ENCODE measurements at places on chromosomes 2 and 18.
A peak's percentile ranks its signal among the peaks of the same experiment; 100 is the strongest.

- DNase-seq = no peak
These were observed 450.9 kb upstream of the HS6ST1 start for GRCh38 chr2:128769457-128770142.

GRCh38 chr2:48584551-48584950 is 33.1 kb upstream of the GTF2A1L start:
- DNase-seq = no peak

GRCh38 chr2:53969968-53970723 is 647 bp downstream of the PSME4 start:
- peak; percentile 41 for DNase-seq

- no peak for DNase-seq
These were observed 254.1 kb downstream of the TRIB2 start for GRCh38 chr2:12970861-12971260.

- DNase-seq = no peak
These were observed 121.0 kb downstream of the TFCP2L1 start for GRCh38 chr2:121164042-121164441.

- DNase-seq = no peak
These were observed 8.5 kb upstream of the RMDN2 start for GRCh38 chr2:37916512-37917082.

DNA sequence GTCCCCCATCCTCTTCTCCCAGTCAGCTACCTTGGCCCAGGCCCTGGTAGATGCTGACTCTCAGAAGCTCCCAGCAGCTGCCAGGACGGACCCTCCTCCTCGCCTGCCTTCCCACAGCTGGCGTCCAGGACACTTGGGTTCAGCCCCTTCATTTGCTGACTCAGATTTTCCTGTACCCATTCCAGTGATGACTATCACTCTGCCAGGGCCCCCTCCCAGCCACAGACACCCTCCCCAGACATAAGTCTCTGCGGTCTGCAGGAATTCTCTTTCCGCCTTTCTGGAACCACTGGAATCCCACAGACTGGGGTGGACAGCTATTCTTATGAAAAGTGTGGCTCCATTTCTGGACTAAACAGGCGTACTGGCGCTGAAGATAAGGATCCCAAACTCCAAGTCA is 260.3 kb upstream of the EPAS1 start:
- DNase-seq = no peak

- no peak for DNase-seq
These were observed 5.7 kb upstream of the TMEM178A start for GRCh38 chr2:39659765-39660611.

DNA sequence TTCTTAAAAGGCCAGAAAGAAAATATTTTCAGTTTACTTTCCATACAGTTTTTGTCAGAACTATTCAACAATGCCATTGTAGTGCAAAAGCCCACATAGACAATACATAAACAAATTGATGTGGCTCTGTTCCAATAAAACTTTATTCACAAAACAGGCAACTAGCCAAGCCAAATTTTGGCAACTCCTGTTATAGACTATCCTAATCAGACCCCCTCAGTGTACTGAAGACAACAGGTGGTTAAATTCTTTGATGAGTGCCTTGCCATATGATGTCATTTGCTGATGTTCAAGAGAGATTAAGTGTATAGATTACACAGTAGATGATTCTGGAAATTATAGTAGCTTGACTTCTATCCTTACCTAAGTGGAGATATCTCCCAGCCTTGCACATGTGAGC is 83.4 kb downstream of the FANCL start:
- no peak for DNase-seq

- DNase-seq = no peak
These were observed 50.9 kb downstream of the FBXO48 start for GRCh38 chr2:68416081-68416675.

DNA sequence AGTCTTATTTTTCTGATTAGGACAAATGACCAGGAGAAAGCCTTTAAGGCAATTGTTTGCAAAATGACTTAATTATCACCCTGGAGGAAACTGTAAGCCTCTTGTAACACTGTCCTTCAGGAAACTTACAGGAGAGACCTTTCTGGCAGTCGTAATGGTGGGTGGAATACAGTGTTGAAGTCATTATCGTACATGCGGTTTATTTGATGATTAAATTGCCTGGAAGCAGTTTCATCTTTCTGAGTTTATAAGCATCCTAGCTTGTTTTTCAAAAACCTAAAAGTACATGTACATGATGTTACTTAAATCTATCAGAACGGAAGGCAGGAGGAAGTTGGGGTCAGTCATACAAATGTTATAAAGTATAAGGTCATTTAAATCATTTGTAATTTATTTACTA is 86.2 kb upstream of the RAB27B start:
- no peak for DNase-seq

- no peak for DNase-seq
These were observed 29.8 kb downstream of the ARMC9 start for GRCh38 chr2:231228223-231228622.

GRCh38 chr18:62037989-62038778 is 145.4 kb upstream of the RNF152 start:
- DNase-seq = no peak

GRCh38 chr2:88692187-88692586 is 714 bp downstream of the RPIA start:
- DNase-seq = peak; percentile 57

- DNase-seq = no peak
These were observed 16.7 kb upstream of the MC4R start for GRCh38 chr18:60389314-60389713.

DNA sequence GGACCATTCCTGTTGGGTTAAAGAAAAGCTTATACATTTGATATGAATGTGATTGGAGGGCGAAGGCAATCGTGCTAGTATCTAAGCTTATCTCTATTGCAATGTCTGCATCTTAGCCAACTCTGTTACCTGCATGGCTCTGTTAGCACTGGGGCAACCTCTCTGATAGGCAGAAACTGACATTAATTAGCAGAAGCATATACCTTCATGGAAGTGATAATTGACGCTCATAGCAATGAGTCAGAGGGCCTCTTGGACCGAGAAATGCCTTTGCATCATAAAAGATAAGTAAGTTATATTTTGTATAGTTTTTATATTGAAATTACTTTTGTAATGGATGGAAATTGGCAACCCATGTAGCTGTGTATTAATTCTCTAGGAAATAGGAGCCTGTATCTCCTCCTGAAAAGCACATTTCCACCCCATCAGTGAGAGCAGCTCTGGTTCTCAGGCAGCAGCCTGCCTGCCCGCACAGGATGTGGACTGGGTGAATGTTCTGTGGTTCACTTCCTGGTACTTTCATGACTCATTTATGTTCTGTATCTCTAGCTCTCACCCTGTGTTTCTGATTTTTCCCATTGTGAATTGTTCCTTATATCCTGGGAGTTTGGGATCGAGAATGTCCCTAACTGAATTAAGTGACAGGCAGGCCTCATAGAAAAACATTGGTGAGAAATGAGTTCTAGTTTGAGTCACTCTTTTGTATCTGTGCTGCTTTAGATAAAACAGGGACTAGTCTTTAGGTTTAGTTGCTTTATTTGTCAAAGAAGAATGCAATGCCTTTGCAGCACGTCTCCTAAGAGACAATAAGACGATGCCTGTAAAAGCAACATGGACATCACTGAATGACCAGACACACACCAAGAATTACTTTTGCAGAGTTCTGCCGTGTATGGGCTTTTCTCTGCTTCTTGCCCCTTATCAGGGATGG is 344.9 kb downstream of the DCDC2C start:
- DNase-seq = peak; percentile 26

- DNase-seq = no peak
These were observed 297.4 kb upstream of the GCFC2 start for GRCh38 chr2:76008001-76008702.

GRCh38 chr18:36188916-36189315 is 1.6 kb downstream of the MOCOS start:
- DNase-seq = no peak

- no peak for DNase-seq
These were observed 76.3 kb downstream of the R3HDM1 start for GRCh38 chr2:135607561-135607960.

DNA sequence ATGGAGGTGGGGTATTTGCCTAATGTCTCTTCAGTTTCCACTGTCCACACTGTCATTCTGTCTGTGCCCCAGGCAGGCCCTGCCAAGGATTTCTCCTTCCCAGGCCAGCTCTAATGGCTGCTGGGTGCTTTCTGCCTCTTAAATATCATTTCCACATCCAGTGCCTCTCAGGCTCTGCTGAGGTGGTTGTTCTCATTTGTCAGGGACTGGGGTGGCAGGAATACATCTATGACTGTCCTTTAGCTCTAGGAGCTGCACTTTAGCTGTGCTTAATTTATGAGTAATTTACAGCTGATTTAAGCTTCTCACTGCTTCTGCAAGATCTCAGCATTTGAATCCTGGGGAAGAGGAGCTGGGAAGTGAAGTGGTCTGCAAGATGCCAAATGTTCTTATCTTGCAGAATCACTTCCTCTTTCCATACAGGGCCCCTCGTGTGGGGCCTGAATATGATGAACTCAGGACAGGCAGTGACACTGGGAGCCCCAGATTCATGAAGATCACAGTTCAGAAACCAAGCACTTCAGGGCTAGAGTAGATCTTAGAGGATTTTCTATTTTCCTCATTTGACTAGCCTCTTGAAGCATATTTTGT is 150.2 kb downstream of the FSHR start:
- no peak for DNase-seq

- no peak for DNase-seq
These were observed 384.5 kb upstream of the MMADHC start for GRCh38 chr2:149972066-149972465.

- DNase-seq = no peak
These were observed 69.8 kb downstream of the REV1 start for GRCh38 chr2:99420031-99420430.

DNA sequence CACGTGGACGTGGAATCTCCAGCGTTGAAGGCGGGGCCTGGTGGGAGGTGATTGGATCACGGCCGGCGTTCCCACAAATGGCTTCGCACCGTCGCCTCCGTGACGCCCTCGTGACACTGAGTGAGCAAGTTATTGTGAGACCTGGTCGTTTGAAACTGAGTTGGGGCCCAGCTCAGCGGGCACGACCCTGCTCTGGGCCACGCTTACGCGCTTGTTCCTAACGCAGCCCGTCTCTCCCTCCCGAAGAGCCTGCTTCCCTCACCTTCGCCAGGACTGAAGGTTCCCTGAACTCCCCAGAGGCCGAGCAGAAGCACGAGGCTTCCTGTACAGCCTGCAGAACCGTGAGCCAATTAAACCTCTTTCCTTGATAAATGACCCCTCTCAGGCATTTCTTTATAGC is 121.8 kb downstream of the RTP5 start:
- no peak for DNase-seq

- DNase-seq = no peak
These were observed 2.6 kb downstream of the CNPPD1 start for GRCh38 chr2:219174146-219174545.

GRCh38 chr2:196230061-196230854 is 58.9 kb upstream of the STK17B start:
- DNase-seq = peak; percentile 57

GRCh38 chr2:181776336-181776735 is 96.0 kb upstream of the NEUROD1 start:
- no peak for DNase-seq

- DNase-seq = no peak
These were observed 5.5 kb upstream of the REV1 start for GRCh38 chr2:99495115-99495860.

GRCh38 chr2:45329045-45329677 is 281.9 kb downstream of the SRBD1 start:
- DNase-seq = no peak

DNA sequence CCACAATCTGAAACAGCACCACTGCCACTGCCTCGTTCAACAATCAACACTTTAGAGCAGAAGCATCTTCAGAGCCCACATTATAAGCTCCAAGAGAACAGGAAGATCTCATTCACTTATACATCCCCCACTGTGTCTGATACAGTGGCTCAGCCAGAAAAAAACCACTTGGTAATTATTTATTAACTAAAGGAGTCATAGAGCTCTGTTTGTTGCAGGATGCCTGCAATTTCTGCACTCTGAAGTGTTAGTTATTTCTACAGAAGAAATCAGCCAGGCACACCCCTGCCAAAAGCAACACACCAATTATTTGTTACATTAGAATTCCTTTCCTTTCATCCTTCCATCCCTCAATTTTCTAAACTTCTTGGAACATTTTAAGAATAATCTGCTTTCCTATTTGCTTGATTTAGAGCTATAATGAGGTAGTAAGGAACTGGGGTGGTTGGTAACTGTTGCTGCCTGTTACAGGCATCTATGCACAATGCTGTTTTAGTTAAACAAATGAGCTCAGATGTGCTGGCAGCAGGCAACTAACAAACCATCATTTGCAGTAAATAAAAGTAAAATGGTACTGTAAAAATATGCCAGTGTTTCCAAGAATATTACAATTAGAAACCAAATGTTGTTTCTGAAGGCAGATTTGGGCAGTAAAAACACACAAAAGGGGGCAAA is 59.9 kb downstream of the DYM start:
- DNase-seq = no peak

DNA sequence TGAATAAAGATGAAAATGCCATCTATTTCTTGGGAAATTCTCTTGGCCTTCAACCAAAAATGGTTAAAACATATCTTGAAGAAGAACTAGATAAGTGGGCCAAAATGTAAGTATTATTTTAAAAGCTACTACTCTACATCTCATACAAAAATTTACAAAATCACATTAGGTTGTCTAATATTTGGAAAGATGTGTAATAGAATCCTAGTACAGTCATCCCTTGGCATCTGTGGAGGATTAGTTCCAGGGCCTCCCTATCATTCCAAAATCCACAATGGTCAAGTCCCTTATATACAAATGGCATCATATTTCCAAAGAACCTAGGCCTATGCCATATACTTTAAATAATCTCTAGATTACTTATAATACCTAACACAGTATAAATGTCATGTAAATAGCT is 41.2 kb downstream of the KYNU start:
- no peak for DNase-seq

DNA sequence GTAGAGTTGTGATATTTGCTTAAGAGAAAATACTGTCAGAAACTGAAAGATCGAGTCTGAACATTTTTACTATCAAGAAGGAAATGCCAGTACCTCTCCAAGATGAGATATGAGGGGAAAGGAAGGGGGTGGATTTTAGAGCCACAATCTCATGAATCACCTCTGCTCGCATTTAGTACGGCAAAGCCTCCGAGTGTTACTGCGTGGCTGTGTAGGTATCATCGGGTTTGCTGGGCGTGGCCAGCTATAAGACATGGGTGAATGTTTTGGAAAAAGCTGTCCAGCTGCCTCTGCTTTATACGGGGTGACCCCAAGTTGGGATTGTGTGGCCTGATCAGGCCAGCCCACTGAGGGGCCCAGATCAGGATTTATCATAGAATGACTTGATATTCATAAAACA is 826.4 kb downstream of the SOCS6 start:
- no peak for DNase-seq

GRCh38 chr2:199596549-199596948 is 138.8 kb upstream of the SATB2 start:
- DNase-seq = no peak

GRCh38 chr18:7946734-7947377 is 379.7 kb downstream of the PTPRM start:
- DNase-seq = no peak
